ENCODE measurements at places on chromosomes 7 and 10. TPM values are rescaled to one million over a fixed set of nuclear protein-coding genes. Genes with fewer than 3 reads are reported as not detected.

FXYD4 gene
- total RNA-seq: not detected

CCDC172 gene
- total RNA-seq: not detected

AKR1C3 gene
- 30.3 TPM for total RNA-seq

RBM20 gene
- 103 TPM for total RNA-seq

AGBL3 gene
- total RNA-seq: 1.2 TPM

SLC29A4 gene
- 3.9 TPM for total RNA-seq

MSMB gene
- total RNA-seq: not detected

BNIP3 gene
- total RNA-seq: 158 TPM

PKD2L1 gene
- not detected for total RNA-seq

UCN3 gene
- not detected for total RNA-seq

ACSM6 gene
- total RNA-seq: not detected

C10orf90 gene
- total RNA-seq: not detected

COL1A2 gene
- 62.9 TPM for total RNA-seq

GIMAP1 gene
- 5.6 TPM for total RNA-seq

CRTAC1 gene
- total RNA-seq: 1.0 TPM

OR13A1 gene
- not detected for total RNA-seq

PRKG1 gene
- 28.2 TPM for total RNA-seq

CRYGN gene
- 0.43 TPM for total RNA-seq

WNT16 gene
- total RNA-seq: not detected

TLL2 gene
- total RNA-seq: 8.7 TPM

DLG5 gene
- total RNA-seq: 8.8 TPM

TRIM73 gene
- total RNA-seq: 0.94 TPM

SLC18A3 gene
- total RNA-seq: not detected

GCK gene
- 1.3 TPM for total RNA-seq

SDK1 gene
- 2.2 TPM for total RNA-seq

PUS7 gene
- total RNA-seq: 5.2 TPM

NEUROG3 gene
- not detected for total RNA-seq

ACBD7 gene
- total RNA-seq: not detected

OGDHL gene
- 1.8 TPM for total RNA-seq

AZGP1 gene
- 113 TPM for total RNA-seq

CPA2 gene
- not detected for total RNA-seq

AASS gene
- total RNA-seq: 18.6 TPM

KLLN gene
- total RNA-seq: 0.30 TPM

EFCAB10 gene
- not detected for total RNA-seq

GPR158 gene
- not detected for total RNA-seq

DLX5 gene
- total RNA-seq: not detected

LIPF gene
- total RNA-seq: not detected

NUTM2A gene
- total RNA-seq: 1.9 TPM

MYL10 gene
- total RNA-seq: not detected

FIS1 gene
- 336 TPM for total RNA-seq
